ENCODE measurements at places on chromosomes 2 and 18.

DNA sequence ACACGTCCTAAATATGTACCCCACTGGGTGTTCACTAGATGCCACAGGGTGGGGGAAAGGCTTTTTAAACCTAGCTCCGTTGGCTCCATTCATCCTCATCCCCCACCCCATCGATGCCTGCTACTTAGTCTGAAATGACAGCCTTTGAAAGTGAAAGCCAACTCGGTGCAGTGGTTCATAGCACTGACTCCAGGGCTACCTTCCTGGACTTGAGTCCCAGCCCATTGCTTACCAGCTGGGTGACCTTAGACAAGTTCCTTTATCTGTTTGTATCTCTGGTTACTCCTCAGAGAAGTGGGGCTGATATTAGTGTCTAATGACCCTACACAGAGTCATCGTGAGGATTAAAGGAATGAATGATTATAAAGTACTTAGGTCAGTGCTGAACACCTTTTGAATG is 24.4 kb downstream of the EHD3 start:
- no peak for DNase-seq

DNA sequence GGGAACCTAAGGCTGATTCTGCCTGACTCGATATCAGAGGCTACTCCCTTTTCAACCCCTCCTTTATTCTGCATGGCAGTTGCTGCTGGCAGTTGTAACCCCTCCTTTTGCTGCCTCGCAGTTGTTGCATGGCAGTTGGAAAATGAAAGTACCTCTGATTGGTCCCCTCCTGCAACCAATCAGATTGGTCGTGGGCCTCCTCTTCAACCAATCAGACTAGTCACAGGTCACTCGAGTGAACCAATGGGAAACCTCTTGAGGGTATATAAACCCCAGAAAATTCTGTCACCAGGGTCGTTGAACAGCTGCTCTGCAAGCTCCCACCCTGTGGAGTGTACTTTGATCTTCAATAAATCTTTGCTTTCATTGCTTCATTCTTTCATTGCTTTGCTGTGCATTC is 294.3 kb upstream of the SLC8A1 start:
- no peak for DNase-seq

- DNase-seq = no peak
Measured at GRCh38 chr2:230972046-230972445, 23.9 kb upstream of the SPATA3 start.

GRCh38 chr18:33821503-33821902 is 243.5 kb downstream of the ASXL3 start:
- no peak for DNase-seq

DNA sequence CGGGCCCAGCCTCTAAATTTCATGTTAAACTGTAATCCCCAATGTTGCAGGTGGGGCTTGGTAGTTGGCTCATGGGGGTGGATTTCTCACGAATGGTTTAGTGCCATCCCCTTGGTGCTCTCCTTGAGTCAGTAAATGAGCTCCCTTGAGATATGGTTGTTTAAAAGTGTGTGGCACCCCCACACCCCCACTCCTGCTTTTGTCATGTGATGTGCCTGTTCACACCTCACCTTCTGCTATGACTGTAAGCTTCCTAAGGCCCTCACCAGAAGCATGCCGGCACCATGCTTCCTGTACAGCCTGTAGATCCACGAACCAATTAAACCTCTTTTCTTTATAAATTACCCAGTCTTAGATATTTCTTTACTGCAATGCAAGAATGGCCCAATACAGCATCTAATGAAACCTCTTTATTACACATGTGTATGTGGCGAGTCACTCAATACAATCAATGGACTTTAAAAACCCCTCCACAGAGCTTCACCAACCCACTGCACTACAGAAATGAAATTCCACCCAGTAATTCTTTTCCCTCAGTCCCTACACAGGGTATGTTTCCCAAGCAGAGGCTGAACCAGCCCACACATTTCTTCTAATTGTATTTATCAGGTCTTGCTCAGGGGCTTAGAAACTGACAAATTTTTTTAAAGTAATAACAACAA is 47.3 kb downstream of the WDFY1 start:
- no peak for DNase-seq

DNA sequence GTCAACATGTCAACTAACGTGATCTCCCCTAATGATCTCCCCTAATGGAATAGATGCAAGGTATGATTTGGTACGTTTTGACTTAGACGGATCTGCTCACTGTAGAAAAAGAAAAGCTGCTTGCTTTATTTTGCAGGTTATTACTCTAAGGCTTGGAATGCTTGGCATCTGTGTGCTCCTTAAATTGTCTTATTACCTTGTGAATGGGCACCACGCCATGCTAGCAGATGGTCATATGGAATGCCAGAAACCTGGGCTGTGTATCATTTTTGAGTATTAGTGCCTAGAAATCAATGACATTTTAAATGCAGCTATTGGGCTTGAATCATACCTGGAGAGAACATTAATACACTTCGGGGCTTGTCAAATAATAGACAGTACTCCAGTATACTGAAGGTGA is 16.5 kb upstream of the FIGN start:
- no peak for DNase-seq

DNA sequence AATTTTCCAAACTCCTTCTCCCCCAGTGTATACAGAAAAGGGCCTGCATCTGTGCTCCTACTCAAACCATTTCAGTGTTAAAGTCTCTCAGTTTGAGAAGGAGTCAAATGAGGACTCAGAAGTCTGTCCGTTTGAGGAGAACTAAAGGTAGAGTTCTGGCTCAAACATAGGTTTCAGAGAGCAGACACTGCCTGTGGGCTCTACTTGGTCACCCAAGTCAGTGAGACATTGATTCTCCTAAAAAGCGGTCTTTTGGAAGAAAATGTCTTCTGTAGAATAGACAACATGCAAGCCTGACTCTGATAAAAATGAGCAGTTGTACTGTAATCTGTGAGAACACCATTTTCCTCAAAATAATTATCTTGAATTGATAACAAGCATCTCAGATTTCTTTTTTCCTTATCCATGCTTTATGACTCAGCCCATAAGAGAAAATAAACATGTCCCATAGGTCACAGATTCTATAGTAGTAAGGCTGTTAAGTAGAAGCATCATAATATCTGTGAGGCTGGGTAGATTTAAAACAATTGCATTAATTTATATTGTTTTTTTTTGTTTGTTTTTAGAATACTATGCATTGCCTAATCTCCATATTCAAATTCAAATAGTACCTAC is 82.8 kb downstream of the ASXL3 start:
- no peak for DNase-seq

DNA sequence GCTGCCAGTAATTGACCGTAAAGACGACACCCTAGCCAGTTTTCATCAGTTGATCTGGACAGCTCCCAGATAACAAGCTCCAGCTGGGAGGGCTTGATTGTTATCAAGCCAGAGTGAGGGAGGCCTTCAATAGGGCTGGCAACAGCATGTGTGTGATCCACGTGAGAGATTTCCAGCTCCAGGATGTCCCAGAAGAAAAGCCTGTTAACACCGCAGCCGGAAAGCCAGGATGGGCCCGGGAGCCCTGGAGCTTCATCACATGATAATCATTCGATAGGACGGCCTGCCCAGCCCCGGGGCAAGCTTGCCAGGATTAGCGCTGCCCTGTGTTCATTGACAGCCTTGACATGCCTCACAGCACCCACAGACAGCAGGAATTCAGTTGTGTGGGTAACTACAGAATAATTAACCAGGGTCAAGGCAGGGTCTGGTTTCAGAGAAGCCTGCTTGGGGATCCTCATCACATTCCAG is 182.5 kb downstream of the C1D start:
- no peak for DNase-seq

GRCh38 chr2:8312861-8313830 is 368.7 kb upstream of the ID2 start:
- no peak for DNase-seq

DNA sequence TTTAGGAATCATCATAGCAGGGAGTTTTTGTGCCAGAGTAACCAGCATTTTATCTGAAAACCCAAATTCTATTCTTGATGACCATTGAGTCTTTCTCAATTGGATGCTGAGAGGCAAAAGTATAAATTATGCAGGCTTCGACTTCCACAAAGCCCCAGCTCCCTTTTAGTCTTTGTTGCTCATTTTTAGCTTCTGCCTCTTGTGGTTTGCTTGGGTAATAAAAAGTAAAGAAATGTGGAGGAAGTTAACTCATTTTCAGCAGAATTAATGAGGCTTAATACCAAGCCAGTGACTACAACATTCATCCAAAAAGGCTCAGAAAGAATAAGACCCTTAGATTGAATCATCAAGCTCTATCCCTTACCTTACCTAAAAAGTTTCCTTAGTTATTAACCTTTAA is 18.6 kb downstream of the ERMN start:
- no peak for DNase-seq

- peak; percentile 10 for DNase-seq
Measured at GRCh38 chr18:79200546-79201268, 131.5 kb downstream of the ATP9B start.

DNA sequence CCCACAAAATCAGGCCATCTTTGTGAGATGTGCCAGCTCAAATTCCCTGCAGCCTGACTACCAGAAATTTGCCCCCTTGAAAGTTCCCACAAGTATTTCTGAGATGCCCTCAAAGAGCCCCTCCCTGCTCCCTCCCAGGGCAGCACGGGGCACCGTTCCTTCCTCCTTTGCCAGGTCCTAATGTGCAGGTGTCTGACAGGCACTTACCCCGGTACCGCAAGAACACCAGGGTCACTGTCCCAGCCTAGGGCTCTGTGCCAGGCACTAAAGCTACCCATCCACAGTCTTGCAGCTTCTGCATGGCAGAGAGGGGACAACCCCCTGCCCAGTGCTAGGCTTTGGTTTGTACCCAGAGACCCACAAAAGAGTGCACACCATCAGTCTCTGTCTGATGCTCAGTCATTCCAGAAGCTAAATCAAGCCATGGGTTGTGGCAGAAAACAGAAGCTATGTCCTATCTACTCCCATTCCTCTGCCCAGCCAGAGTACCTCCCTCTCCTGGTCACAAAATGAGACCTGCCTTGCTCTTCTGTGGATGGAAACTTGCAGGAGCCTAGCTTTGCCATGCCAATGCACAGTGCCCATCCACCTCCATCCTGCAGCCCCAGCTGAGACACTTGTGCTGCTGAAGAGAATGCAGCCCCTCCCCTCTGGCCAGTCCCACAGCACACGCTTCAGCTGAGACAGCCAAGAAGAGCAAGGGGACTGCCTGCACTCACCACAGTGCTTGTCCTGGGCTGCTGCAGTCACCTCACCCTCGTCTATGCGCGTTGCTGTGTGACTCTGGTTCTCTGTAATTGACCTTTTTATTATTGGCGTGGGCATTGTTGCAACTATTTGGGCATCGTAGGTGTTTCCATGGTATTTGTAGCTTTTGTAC is 48.7 kb downstream of the INPP5D start:
- no peak for DNase-seq

- no peak for DNase-seq
Measured at GRCh38 chr2:37773371-37774130, 102.1 kb upstream of the CDC42EP3 start.

GRCh38 chr2:38517284-38517683 is 85.4 kb downstream of the HNRNPLL start:
- DNase-seq = no peak

Data from T-helper 22 cell (primary cell).